ENCODE measurements at places on chromosomes 16 and 17.

GRCh38 chr16:1037394-1038257 lies 34.9 kb upstream of the SSTR5 start:
- DNase-seq, result no peak

- DNase-seq, result no peak
These were observed 66.7 kb upstream of the TANC2 start for GRCh38 chr17:62899361-62899760.

DNA sequence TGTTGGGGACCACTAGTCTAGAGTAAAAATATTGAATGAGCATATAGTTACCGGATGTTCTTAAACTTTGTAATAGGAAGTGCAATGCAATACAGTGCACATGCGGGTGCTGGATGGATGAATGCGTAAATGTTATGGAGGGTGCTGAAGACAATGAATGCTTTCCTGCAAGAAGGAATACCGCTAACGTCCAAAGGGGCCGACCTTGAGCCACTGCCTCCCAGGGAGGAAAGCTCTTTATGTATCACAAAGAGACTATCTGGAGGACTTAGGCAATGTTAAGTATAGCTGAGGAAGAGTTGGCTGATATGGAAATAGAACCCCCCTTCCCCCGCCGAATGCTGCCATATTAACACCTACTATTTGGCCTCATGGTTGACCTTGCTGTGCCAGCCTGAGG lies 27.5 kb upstream of the SHCBP1 start:
- DNase-seq, result no peak

- DNase-seq, result peak; percentile 19
These were observed 309.6 kb downstream of the KCNJ2 start for GRCh38 chr17:70478902-70479301.

DNA sequence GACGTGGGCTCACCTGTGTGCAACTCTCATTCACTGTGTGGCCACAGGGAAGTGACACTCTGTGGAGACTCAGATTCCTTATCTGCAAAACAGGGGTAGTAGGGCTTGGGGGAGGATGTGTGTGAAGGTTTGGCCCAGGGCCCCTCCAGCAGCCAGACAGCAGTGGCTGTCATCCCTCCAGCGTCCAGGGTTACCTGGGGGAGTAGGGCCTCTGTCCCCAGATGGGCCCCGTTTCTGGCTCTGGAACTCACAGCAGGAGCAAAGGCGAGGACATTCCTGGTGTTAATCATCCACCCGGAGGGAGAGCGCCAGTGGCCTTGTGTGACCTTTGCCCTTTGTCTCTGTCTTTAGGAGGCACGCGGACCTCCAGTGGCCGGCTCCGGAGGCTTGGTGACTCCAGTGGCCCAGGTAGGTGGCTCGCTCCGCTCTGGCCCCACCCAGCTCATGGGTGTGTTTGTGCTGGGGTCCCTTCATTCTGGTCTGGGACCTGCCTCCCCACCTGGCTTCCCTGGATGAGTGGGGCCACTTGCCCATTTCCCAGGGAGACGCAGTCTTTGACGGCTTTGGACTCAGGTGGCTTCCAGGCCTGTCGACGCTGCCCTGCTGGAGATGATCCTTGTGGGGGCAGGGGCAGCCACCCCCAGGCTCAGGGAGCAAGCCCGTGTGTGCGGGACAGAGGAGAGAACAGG lies 166.2 kb downstream of the SEC14L1 start:
- DNase-seq, result no peak

- DNase-seq, result no peak
These were observed 135.7 kb upstream of the XYLT1 start for GRCh38 chr16:17606460-17606859.

- no peak for DNase-seq
These were observed 15.5 kb upstream of the MMD start for GRCh38 chr17:55437159-55437605.

DNA sequence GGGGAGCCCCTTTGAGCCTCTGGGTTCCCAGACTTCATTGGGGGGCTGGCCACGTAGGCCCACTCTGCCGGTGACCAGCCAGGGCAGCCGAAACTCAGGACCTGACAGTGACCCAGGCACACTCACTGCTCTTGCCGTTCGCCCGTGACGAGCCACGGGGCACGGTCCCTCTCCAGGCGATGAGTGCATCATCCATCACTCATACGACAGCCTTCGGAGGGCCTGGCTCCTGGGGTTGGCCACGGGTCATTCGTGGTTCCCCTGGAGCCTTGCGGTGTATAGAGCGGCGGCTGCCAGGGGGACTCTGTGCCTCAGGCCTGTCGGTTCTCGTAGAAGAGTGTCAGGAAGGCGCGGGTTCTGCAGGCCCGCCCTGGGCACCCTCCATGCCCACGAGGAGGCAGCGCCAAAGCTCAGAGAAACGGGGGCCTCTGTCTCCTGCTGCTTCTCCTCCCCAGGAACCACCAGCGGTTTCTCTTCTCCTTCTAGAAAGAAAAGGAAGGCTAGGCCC lies 11.2 kb upstream of the NUDT16L1 start:
- DNase-seq, result no peak

GRCh38 chr16:66271074-66272060 lies 95.1 kb upstream of the CDH5 start:
- DNase-seq, result no peak

DNA sequence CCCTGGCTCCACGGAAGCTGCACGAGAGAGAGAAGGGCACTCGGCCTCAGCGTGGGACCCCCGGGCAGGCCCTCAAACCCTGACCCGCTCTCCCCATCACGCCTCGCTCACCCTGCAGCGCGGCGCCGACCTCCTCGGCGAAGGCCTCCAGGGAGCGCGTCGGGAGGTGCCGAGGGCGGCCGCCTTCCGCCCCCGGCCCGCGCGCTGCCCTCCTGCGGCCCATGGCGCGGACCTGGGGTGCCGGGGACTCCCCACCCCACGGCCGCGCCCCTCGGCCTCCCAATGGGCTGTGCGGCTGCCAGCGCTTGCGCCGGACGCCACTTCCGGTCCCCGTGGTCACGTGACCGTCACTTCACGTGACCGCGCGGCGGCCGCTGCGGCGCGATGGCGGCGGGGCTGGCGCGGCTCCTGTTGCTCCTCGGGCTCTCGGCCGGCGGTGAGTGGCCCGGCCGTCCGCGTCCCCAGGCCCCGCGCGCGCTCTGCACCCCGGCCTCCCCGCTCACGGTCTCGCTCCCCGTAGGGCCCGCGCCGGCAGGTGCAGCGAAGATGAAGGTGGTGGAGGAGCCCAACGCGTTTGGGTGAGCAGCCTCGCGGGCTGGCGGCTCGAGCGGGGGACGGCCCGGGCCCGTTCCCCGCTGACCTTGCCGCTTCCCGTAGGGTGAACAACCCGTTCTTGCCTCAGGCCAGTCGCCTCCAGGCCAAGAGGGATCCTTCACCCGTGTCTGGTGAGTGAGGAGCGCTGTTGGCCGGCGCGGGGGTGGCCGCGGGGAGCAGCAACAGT lies at the start of the genes GNPTG and TSR3:
TSS of gene GNPTG (plus strand) at position 350 of the 781 bp plus-strand sequence. CDS start at position 385, 35 bp downstream.
TSS of gene TSR3 (minus strand) at position 297 of the 781 bp plus-strand sequence. CDS start at position 223, 74 bp downstream.
- peak; percentile 77 for DNase-seq

DNA sequence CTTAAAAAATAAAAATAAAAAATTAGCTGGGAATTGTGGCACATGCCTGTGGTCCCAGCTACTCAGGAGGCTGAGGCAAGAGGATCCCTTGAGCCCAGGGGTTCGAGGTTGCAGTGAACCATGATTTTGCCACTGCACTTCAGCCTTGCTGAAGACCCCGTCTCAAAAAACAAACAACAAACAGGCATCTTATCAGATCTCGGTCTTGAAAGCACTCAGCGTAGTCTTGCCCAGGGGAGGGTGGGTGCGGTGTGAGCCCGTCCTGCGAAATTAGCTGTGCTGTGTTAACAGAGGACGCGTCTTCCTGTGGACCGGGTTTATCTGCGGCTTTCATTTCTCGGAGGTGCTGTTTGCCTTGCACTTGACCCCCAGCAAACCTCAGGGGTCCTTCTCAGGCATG lies 5.4 kb downstream of the GAA start:
- no peak for DNase-seq

DNA sequence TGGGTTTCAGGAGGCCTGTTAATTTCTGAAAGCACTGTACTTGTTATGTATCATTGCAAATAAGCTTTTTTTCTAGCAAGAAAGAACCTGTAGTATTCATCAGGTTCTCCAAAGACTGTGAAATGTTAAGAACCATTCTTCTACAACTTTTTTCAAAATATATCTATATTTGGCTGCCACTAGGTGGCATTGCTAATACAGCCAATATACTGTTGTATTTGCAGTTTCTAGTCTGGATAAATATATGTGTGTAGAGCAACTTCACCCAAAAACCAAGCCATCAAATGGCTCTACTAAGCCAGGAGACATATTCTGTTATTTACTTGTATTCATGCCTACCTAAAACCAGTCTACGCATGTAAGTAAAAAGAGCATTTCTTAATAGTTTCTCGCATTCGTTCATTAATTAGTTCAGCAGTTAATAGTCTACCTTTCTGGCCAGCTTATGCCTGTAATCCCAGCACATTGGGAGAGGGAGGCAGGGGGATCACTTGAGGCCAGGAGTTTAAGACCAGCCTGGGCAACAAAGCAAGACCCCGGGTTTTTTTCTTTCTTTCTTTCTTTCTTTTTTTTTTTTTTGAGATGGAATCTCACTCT lies 39.5 kb downstream of the VMP1 start:
- no peak for DNase-seq

GRCh38 chr17:67216578-67217320 lies 28.2 kb downstream of the HELZ start:
- DNase-seq, result no peak

- peak; percentile 28 for DNase-seq
These were observed 28.1 kb downstream of the KIAA0513 start for GRCh38 chr16:85055493-85056210.

DNA sequence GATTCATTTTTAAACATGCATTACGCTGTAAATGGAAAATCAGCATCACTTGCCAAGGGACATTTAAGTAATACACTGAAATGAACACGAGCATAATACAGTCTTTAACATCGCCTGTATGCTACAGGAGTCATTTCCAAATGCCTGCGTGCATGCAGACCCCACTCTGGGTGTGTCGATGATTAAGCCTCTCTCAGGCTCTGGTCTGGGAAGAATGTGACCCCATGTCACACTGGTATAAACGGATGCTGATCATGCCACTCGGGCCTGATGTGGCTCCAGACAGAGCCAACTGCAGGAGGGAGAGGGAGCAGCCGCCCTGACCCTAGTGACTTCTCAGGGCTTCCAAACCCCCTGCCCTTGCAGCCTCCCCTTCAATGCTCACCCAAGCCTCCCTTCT lies 10.8 kb downstream of the EMP2 start:
- no peak for DNase-seq

DNA sequence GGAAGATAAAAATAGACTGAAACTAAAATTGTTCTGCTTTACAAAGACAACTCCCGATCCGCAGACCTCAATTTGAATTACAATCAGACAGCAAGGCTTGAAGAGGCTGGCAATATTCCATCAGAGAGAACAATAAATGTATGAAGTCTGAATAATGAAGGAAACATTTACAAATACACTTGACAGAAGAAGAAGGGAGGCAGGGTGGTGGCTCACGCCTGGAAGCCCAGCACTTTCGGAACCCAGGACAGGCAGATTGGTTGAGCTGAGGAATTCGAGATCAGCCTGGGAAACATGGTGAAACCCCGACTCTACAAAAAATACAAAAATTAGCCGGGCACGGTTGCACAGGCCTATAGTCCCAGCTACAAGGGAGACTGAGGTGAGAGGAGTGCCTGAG lies 14.6 kb downstream of the ODF4 start:
- DNase-seq, result no peak

- peak; percentile 79 for DNase-seq
These were observed 120.5 kb downstream of the ZFHX3 start for GRCh38 chr16:72927199-72928089.

DNA sequence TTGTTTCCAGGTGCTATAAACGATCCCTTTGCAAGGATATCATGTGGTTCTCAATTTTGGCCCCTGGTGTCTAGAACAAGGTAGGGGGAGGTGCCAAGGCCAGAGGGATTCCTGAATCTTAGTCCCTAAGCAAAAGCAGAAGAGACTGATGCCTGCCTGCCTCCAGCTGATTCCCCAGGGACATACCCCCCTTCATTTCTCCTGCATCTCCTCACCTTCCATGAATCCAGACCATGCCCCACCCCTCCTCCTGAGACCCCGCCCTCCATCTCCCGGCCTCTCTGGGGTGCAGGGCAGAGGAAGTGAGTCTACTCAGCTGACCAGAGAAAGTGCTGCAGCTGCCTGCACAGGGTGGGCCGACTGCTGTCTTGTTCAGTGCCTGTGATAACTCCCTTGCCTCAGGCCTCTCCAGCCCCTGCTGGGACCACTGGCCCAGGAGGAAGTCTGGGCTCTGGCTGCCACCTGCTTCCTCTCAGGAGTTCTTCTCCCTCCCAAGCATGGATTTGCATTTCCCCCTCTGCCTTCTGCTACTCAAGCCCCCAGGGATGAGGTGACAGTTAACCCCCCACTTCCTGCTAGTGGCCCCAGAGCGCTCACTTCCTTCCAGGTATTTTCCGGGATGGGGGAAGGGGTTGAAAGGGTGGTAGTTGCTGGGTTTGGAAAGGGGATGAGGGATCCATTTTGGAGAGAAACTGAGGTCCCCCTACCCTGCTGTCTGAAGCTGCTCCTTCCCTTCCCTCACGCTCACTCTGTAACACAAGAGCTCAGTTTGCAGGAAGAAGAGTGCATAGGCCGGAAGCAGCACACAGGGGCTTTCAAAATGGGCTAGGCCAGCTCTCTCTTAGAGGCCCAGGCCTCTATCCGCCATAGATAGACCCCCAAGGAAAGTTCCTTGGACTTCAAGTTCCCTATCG lies 10.5 kb upstream of the TSPOAP1 start:
- peak; percentile 62 for DNase-seq

DNA sequence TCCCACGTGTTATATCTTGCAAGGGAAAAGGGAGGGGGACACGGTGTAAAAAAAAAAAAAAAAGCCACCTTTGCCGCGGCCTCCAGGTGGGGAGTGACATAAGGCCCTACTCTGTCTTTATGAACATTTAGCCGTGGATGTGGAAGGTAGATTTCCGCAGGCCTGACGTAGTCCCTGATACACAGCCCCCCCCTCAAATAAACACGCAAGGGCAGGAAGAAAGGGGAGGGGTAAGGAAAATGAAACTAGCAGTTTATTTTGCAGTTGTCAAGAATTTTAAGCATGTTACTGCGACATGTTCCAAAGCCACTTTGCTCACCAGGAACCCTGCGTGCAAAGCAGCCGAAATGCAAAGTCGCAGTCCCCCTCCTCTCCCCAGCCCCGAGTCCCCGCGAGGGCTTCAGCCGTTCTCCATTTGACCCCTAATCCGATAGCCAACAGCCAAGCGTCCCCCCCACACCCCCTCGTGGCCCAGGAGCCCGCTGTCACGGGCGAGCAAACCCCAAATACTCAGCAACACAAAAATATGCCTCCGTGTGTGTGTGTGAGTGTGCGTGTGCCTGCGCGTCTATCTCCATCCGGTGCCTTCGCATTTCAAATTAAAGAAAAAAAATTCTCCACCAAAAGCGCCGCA lies 1.2 kb downstream of the CBX4 start:
- no peak for DNase-seq

Measured in skeletal muscle cell (primary cell).